ENCODE measurements at places on chromosomes 5 and 9.

DNA sequence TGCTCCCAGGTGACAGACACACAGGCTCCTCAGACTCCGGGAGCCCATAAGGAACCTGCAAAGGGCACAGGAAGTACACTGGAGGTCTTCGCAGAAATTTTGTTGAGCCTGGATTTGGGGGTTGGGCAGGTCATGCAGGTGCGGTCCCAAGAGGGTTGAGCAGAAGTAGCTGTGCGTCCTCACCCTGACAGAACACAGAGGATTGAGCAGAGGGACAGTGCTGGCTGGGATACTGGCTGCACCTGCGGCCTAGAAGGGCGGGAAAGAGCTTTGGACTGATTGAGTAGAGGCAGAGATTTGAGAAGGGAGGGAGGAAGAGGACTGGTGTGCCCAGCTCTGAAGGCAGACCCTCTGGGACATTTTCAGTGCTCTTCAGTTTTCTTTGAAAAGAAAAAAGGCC lies 65.4 kb downstream of the PTPDC1 start:
- DNase-seq, result no peak

- no peak for DNase-seq
Measured at GRCh38 chr9:125509476-125509875, 197.5 kb downstream of the MAPKAP1 start.

GRCh38 chr9:137253717-137254623 lies 1.2 kb upstream of the NELFB start:
- no peak for DNase-seq

DNA sequence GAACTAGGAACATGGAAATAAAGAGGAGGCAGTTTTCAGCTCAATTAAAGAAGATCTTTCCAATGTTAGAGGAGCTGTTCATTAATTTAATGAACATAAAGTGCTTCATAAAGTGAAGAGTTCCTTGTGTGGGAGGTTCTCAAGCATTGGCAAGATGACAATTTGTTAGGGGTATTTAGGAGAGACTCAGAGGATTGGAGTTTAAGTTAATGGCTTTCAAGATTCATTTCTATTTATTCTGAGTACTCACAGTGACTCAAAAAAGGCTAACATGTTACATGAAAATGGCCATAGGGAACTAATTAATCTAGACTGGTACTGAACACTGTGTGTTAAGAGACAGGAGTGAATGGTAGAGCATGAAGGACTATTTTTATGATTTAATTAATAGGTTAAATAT lies 55.4 kb upstream of the CDH12 start:
- DNase-seq, result no peak

DNA sequence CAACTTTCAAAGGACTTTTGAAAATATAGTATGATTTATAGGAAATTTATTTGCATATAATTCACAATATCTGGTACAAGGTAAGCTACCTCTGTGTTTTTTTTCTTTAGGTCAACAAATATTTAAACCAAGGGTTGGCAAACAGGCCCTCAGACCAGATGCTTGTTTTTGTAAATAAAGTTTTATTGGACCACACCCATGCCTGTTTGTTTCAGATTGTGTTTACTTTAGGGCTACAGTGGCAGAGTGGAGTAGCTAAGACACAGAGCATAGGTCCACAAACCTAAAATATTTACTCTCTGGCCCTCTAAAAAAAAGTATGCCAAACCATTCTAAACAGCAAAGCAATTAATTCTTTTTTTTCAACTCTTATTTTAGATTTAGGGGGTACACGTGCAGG lies 119.7 kb upstream of the CCDC152 start:
- no peak for DNase-seq

GRCh38 chr9:138119202-138120027 lies 241.8 kb downstream of the CACNA1B start:
- DNase-seq, result no peak

DNA sequence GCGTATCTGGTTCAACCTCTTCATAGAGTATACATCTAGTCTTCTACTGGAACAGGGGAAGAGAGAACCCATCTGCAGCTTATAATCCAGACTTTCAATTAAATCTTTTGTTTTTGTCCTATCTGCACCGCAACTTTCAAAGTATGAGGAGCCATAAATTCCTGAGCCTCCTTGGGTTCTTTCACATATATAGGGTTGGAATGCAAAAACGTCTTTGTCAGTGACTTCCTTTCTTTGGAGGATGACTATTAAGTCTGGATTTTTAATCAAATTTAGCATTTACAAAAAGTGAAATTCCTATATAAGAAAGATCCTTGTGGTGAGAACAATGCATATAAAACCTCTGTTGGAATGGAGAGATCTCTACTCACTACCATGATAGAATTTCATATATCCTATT lies 370.8 kb downstream of the TMEM38B start:
- DNase-seq, result no peak

- DNase-seq, result no peak
Measured at GRCh38 chr5:65263321-65263720, 218.4 kb downstream of the ADAMTS6 start.

GRCh38 chr5:33343676-33344327 lies 97.0 kb upstream of the TARS1 start:
- DNase-seq, result no peak

DNA sequence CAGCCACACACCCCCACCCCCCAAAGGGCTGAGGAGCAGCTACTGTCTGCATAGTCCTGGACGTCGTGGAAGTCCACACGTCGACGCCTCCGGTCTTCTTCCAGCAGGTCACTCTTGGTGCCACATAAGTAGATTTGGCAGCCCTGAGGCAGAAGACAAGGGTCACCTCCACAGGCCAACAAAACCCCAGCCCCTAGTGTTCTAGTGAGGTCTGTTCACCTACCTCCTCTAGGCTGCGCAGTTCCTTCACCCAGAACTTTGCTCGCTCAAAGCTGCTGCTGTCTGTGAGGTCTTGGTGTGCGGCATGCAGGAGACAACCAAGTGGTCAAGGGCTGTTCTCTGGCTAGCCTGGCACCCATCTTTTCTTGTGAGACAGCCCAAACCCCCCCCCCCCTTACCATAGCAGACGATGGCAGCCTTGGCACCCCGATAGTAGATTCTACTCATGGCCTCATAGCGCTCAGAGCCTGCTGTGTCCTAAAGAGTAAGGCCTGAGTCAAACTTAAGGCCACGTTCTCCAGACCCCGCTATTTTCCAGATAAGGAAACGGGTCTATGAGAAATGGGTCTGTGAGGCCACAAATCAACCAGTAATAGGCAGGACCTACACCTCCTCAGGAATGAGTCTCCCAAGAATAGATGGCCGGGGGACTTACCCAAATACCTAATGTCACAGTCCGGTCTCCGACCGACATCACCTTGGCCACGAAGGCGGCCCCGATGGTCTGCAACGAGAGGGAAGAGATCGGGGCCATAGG lies 987 bp downstream of the RAB24 start:
- DNase-seq, result no peak

DNA sequence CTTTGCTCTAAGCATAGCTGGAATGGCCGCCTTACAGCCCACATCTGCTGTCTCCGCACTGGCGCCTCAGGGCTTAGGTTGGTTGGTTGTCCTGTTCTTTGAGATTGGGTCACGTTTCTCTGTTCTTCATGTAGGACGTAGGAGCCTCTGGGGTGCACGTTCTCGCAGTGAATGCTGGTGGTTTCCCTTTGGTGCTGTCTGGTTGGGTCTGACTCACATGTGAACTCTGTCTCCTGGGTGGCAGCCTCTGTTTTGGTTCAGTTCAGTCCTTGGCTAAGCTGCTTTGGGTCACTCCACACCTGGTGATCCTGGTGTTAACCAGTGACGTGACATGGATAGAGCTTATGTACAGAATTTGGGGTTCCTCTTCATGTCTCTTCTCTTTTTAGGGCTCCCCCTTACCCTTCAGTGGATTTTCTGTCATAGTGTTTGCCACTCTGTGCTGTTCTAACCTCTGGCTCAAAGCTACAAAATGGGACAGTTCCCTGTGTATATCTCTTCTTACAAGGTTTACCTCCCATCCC lies 12.6 kb upstream of the LPCAT1 start:
- no peak for DNase-seq

DNA sequence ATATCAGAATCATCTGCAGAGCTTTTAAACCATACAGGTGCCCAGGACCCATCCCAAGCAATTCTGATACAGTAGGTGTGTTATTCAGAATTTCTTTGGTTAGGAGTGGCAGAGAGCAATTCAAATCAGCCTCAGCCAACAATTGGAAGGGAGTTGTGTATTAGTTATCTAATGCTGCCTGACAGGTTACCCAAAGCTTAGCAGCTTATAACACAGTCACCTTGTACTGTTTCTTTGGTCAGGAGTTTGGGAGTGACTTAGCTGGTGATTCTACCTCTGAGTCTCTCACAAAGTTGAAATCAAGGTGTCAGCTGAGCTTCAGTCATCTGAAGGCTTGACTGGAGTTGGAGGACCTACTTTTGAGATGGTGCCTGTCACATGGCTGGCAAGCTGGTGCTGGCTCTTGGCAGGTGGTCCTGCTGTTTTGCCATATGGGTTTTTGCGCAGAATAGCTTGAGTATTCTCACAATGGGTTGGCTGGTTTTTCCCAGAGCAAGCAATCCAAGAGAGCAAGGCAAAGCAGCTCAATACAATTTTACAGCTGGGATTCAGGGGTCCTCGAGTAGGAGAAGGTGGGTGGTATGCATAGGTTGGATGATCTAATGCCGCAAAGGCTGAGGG lies 18.7 kb upstream of the CARNMT1 start:
- no peak for DNase-seq

DNA sequence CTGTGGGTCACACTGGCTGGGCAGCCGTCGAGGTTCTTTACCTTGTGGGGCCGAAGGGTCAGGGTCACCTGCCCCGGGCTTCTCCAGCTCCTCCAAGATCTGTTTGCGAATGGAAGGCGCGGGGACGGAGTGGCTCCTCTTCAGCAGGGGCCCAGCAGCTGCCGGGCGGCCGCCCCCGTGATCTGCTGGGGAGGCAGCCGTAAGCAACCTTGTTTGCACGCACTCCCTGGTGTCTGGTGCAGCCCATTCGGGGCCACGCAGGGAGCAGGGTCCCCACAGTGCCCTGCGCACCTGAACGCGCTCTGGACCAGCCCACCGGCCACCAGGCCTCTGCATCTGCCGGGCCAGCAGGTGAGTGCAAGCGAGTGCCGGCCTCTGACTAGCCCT lies 34.9 kb downstream of the PNPLA7 start:
- no peak for DNase-seq

DNA sequence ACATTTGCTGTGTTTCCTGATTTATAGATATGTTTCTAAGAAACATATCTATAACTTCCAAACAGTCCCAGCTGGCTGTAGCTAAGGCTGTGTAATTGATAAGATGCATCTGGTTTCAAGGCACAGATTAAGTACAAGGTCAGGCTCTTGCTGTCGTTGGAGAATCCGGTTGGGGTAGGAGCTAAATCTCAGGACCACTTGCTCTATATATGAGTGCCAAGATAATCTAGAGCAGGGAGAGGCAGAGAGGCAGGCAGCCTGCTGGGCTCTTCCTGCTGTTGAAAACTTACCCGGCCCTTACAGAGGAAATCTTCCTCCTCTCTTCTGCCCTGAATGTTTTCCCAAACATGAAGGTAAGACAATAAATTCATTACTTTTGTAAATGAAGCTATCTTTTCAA lies at the start of gene C7:
C7 (plus strand) TSS at position 234 of the 400 bp plus-strand sequence; CDS start at position 348, 114 bp downstream.
- DNase-seq, result no peak

DNA sequence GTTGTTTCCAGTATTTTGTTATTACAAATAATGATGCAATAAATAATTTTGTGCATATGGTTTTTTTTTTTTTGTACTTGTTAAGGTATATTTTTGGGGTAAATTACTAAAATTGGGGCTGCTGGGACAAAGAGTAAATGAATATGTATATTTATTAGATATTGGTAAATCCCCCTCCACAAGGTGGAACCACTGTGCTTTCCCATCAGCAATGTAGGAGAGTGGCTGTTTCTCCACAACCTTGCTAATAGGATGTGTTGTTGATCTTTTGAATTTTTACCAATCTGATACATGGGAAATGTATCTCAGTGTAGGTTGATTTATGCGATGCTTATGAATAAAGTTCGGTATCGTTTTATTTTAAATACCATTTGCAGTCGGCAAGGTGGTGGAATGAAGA lies 118.1 kb downstream of the TRPM3 start:
- no peak for DNase-seq

- no peak for DNase-seq
Measured at GRCh38 chr5:115939059-115939458, 23.2 kb upstream of the LVRN start.

- no peak for DNase-seq
Measured at GRCh38 chr9:78030553-78031443, 813 bp downstream of the GNAQ start.

DNA sequence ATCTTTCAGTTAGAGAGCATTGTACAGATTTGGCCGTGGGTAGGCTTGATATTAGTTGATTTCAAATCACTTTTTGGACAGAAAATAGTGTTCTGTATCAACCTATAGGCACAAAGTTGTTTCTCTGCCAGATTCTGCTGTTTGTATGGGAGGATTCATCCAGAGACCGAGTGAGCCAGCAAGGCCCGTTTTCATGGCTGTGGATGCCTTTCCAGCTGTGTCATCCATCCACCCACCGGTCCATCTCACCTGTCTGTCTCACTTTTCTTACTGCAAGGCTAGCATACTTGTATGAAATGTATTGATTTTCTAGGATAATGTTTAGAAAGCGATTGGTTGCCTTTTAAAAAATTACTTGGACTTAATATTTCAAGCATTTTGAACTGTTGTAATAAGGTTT lies 34.4 kb downstream of the ICE1 start:
- DNase-seq, result no peak

GRCh38 chr9:108876425-108876824 lies 14.4 kb downstream of the ACTL7A start:
- DNase-seq, result no peak

- no peak for DNase-seq
Measured at GRCh38 chr5:111743988-111744387, 13.0 kb downstream of the NREP start.

Measured in DMS153 (cell line).